ENCODE measurements at places on chromosomes 1 and 21. TPM values are rescaled to one million over a fixed set of nuclear protein-coding genes. Genes with fewer than 3 reads are reported as not detected.

SMYD2 gene
- 77.1 TPM for total RNA-seq

CR1L gene
- not detected for total RNA-seq

XCL2 gene
- total RNA-seq: not detected

GRCh38 chr1:51788938-51789337, 89.6 kb downstream of the NRDC start:
- H3K27me3 ChIP-seq: no peaks in the 10 kb centered on the region
- H3K4me3 ChIP-seq: no peak overlapping the region
- DNase-seq: no peak
- peaks cover 100% of the 10 kb centered on the region for H3K36me3 ChIP-seq
- no peaks in the 10 kb centered on the region for H3K4me1 ChIP-seq

DNA sequence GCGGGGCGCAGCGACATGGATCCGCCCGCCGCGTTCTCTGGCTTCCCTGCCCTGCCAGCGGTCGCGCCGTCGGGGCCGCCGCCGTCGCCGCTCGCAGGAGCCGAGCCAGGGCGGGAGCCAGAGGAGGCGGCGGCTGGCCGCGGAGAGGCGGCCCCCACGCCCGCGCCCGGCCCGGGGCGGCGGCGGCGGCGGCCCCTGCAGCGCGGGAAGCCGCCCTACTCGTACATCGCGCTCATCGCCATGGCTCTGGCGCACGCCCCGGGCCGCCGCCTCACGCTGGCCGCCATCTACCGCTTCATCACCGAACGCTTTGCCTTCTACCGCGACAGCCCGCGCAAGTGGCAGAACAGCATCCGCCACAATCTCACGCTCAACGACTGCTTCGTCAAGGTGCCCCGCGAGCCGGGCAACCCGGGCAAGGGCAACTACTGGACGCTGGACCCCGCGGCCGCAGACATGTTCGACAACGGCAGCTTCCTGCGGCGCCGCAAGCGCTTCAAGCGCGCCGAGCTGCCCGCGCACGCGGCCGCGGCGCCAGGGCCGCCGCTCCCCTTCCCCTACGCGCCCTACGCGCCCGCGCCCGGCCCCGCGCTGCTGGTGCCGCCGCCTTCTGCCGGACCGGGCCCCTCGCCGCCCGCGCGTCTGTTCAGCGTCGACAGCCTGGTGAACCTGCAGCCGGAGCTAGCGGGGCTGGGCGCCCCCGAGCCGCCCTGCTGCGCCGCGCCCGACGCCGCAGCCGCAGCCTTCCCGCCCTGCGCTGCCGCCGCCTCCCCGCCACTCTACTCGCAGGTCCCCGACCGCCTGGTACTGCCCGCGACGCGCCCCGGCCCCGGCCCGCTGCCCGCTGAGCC, 459 bp downstream of the FOXE3 start:
- no peak overlapping the region for H3K27ac ChIP-seq
- no peak overlapping the region for H3K4me3 ChIP-seq
- no peaks in the 10 kb centered on the region for H3K27me3 ChIP-seq

- H3K4me1 ChIP-seq: peaks cover 10% of the 10 kb centered on the region
- H3K36me3 ChIP-seq: no peaks in the 10 kb centered on the region
- peaks cover 84% of the 10 kb centered on the region for H3K27me3 ChIP-seq
Observed at GRCh38 chr1:46489638-46490405, at the start of gene DMBX1. Gene DMBX1 (plus strand): TSS chr1:46489836. CDS start chr1:46507011, 17,175 bp downstream.

- no peak overlapping the region for H3K4me3 ChIP-seq
- no peak for DNase-seq
- no peaks in the 10 kb centered on the region for H3K27me3 ChIP-seq
- peaks cover 82% of the 10 kb centered on the region for H3K36me3 ChIP-seq
- H3K4me1 ChIP-seq: peaks cover 13% of the 10 kb centered on the region
Observed at GRCh38 chr1:33332357-33332789, 11.5 kb upstream of the A3GALT2 start.

GRCh38 chr1:201708085-201708512, 120.9 kb upstream of the IPO9 start:
- no peak overlapping the region for H3K4me3 ChIP-seq
- DNase-seq: no peak
- no peaks in the 10 kb centered on the region for H3K27me3 ChIP-seq
- peaks cover 34% of the 10 kb centered on the region for H3K4me1 ChIP-seq
- H3K27ac ChIP-seq: no peak overlapping the region
- H3K36me3 ChIP-seq: peaks cover 4% of the 10 kb centered on the region

GRCh38 chr1:246971090-246971721, 36.7 kb downstream of the ZNF695 start:
- H3K27ac ChIP-seq: no peak overlapping the region
- H3K4me3 ChIP-seq: no peak overlapping the region
- H3K36me3 ChIP-seq: no peaks in the 10 kb centered on the region
- H3K4me1 ChIP-seq: no peaks in the 10 kb centered on the region

DNA sequence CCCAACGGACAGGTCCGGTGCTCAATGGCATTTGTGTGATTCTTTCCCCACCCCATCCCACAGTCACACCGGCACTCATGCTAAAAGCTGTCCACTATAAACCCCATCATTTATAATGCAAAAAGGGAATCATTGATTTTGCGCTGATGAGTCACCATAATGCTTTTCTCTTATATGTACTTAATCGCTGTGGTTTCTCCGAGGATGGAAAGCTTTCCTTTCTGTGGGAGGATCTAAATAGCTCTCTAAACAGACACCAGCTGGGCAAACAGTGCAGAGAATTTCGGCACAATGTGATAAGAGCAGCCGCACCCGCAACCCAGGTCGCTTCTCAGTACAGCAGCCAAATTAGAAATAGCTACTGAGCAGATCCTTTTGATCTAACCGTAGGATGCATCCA, 85.6 kb downstream of the SETD4 start:
- H3K27me3 ChIP-seq: no peaks in the 10 kb centered on the region
- H3K27ac ChIP-seq: no peak overlapping the region
- H3K4me1 ChIP-seq: peaks cover 3% of the 10 kb centered on the region

GRCh38 chr1:234918961-234919761, 209.5 kb downstream of the TOMM20 start:
- H3K27me3 ChIP-seq: no peaks in the 10 kb centered on the region
- no peak overlapping the region for H3K27ac ChIP-seq
- H3K4me3 ChIP-seq: no peak overlapping the region
- peaks cover 18% of the 10 kb centered on the region for H3K4me1 ChIP-seq
- no peak for DNase-seq

- H3K4me1 ChIP-seq: no peaks in the 10 kb centered on the region
- H3K4me3 ChIP-seq: no peak overlapping the region
- no peak overlapping the region for H3K27ac ChIP-seq
- no peak for DNase-seq
Observed at GRCh38 chr1:67339623-67340343, 32.1 kb downstream of the IL12RB2 start.

GRCh38 chr21:33033094-33033951, 7.6 kb downstream of the OLIG2 start:
- no peak for DNase-seq
- H3K27ac ChIP-seq: no peak overlapping the region
- peaks cover 8% of the 10 kb centered on the region for H3K4me1 ChIP-seq
- H3K36me3 ChIP-seq: no peaks in the 10 kb centered on the region
- peaks cover 55% of the 10 kb centered on the region for H3K27me3 ChIP-seq

DNA sequence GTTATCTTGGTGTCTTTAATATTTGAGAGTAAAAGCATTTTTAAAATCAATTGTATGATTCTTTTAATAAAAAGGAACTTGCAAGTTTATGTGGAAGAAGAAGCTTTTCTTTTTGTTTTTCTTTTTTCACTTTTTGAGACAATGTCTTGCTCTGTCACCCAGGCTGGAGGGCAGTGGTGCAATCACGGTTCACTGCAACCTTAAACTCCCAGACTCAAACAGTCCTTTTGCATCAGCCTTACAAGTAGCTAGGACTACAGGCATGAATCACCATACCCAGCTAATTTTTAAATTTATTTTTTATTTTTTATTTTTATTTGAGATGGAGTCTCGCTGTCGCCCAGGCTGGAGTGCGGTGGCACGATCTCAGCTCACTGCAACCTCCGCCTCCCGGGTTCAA, 34.1 kb downstream of the CMPK1 start:
- H3K4me1 ChIP-seq: peaks cover 9% of the 10 kb centered on the region
- no peak for DNase-seq
- H3K27me3 ChIP-seq: no peaks in the 10 kb centered on the region
- H3K27ac ChIP-seq: no peak overlapping the region

DNA sequence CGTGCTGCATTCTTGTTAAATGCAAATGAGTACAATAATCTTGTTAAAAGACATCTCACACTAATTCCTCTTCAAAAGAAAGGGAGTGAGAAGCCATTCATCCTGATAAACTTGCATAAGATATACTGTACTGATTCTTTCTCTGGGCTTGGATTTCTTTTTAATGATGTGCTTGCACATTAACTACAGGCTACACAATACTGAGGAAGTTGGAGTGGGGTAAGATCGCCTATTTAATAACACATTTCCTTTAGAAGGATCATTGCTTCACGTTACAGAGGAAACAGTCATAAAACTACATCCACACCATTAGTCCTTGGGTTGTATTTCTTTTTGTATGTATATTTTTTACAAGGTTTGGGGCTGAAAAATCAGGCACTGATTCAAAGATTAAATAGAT, 36.6 kb downstream of the NRIP1 start:
- peaks cover 13% of the 10 kb centered on the region for H3K4me1 ChIP-seq
- no peak for DNase-seq
- no peak overlapping the region for H3K4me3 ChIP-seq
- no peaks in the 10 kb centered on the region for H3K27me3 ChIP-seq

DNA sequence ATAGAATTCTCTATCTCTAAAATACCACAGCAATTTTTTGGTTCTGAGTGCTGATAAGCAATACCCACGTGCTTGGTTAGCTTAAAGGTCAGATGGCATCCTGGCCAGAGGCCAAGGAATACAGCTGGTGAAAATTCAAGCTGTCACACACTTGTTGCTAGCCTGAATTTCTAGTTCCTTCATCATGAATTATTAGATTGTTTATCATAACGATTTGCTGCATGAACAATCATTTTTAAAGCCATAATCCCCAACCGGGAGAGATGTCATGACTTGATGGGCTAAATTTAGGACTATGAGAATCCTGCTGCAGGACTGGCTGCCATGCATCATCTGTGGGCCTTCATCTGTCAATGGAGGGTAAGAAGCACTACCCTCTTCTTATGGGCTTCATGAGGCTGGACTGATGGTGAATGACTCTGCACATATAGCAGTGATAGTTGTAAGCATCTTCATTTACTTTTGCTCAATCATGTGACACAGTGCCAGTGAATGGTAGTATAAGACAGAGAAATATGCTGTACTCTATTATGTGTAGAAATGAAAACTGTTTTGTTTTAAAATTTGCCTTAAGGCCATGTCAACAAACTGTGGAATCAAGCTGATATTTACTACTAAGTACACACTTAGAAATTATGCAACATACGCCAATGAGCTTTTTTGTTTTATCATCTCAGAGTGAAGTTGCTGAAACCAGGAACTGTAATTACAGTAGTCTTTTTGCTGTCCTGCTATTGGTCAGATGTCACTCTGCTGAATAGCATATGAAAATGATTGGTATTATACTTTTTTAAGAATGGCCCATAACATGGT, 80.5 kb upstream of the RALGPS2 start:
- H3K36me3 ChIP-seq: no peaks in the 10 kb centered on the region
- no peak overlapping the region for H3K4me3 ChIP-seq
- H3K4me1 ChIP-seq: peaks cover 11% of the 10 kb centered on the region
- DNase-seq: no peak
- no peak overlapping the region for H3K27ac ChIP-seq
- H3K27me3 ChIP-seq: no peaks in the 10 kb centered on the region

DNA sequence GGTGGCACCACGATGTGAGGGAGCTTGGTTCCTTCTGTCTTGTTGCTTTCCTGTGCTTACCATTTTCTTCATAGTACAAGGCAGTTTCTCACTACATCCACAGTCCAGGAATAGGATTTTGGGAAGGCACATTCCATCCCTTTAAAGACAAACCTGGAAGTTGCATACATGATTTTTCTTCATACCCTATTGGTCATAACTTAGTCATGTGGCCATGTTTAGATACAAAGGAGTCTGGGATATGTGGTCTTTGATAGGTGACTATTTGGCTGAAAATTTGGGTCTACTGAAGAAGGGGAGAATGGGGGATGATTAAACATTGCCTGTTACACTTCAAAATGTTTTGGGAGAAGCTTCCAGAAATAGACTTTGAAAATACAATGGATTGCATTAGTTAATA, 7.0 kb downstream of the DYRK1A start:
- no peak overlapping the region for H3K4me3 ChIP-seq
- H3K27ac ChIP-seq: peak overlapping the region; percentile 31
- no peak for DNase-seq
- peaks cover under 1% of the 10 kb centered on the region for H3K36me3 ChIP-seq
- H3K4me1 ChIP-seq: peaks cover 54% of the 10 kb centered on the region

DNA sequence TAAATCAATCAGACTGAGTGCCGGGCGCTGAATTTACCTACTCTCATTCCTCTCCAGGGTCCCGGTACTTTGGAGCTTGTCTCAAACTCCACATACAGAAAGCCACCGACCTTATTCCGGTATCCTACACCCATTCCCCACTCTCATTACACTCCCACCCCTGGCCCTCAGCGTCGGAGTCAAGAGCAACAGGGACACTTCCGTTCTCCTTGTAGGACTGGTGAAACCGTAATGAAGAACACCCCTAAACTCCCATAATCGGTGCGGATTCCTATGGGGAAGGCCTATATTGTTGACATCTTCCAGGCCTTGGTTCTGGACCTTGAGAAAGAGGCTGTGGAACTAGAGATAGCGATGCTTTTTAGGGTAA, 798 bp downstream of the ZBED6 start:
- peak; percentile 69 for DNase-seq
- peaks cover 51% of the 10 kb centered on the region for H3K36me3 ChIP-seq
- peak overlapping the region; percentile 68 for H3K4me3 ChIP-seq
- H3K27ac ChIP-seq: peak overlapping the region; percentile 98
